ENCODE measurements at places on chromosomes 6 and 20.

DNA sequence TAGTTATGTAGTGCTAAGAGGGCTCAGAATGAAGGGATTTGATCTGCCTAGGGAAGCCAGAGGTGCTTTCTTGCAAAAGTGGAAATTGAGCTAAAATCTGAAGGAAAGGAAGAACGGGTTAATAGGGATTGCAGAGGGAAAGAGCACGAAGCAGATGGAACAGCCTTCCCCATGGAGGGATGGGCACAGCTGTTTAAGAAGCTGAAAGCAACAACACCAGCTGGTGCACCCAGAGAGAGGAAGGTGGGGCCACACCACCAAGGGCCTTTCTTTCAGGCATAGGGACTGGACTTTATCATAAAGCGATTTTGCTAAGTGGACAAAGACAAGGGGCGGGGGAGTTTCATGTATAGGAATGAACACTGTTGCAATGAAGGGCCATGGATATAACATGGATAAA is 65.8 kb upstream of the SNRPB2 start:
- DNase-seq, result no peak

GRCh38 chr6:129890164-129890563 is 29.0 kb upstream of the TMEM244 start:
- DNase-seq, result no peak

- DNase-seq, result no peak
These were observed 309.8 kb downstream of the HIVEP2 start for GRCh38 chr6:142635130-142635529.

DNA sequence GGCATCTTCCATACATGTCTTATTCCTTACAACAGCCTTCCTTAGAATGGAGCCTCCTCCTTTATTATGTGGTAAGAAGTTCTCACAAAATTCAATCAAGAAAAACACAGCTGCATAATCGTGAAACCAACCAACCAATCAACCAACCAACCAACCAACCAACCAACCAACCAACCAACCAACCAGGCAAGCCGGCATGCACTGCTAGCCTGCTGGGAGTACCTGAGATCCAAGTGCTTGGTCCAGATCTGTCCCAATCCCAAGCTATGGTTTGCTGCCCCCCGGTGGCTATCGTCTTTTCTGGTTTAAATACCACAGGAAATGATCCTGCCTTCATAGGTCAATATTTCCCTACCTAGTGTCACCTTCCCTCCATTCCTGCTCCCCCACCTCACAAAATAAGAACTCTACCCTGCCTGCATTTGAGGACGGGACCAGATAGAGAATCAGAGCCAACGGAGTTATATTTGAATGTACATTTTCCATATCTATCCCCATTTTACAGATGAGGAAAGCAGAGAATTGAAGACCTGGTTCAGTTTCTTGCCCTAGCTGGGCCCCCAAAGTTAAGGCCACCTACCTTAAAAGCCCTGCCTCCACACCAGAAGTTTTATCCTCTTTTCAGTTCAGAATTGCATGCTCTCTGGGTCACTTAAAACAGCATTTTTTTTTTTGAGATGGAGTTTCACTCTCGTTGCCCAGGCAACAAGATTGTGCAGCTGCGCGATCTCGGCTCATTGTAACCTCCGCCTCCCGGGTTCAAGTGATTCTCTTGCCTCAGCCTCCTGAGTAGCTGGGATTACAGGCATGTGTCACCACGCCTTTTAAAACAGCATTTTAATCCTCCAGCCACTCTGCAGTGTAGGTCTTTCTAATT is 27.1 kb downstream of the RAB44 start:
- DNase-seq, result peak; percentile 43

DNA sequence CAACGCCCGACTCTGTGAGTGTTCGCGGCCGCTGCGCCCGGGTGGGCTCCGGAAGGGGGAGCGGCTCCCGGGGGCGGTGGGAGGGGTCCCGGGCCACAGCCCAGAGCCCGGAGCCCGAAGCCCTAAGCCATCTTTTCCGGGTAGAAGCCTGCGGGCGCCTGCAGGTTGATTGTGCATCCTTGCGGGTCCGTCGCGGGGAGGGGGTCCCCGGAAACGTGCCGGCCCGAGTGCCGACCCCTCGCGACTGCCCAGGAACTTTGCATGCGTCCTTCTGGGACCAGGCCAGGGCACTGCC is 413 bp downstream of the PTPRA start:
- no peak for DNase-seq

- DNase-seq, result no peak
These were observed 91.0 kb upstream of the MCHR2 start for GRCh38 chr6:100084991-100085364.

- no peak for DNase-seq
These were observed 20.6 kb upstream of the SIRPA start for GRCh38 chr20:1874450-1875182.

GRCh38 chr6:71044753-71045152 is 87.9 kb upstream of the B3GAT2 start:
- DNase-seq, result no peak

DNA sequence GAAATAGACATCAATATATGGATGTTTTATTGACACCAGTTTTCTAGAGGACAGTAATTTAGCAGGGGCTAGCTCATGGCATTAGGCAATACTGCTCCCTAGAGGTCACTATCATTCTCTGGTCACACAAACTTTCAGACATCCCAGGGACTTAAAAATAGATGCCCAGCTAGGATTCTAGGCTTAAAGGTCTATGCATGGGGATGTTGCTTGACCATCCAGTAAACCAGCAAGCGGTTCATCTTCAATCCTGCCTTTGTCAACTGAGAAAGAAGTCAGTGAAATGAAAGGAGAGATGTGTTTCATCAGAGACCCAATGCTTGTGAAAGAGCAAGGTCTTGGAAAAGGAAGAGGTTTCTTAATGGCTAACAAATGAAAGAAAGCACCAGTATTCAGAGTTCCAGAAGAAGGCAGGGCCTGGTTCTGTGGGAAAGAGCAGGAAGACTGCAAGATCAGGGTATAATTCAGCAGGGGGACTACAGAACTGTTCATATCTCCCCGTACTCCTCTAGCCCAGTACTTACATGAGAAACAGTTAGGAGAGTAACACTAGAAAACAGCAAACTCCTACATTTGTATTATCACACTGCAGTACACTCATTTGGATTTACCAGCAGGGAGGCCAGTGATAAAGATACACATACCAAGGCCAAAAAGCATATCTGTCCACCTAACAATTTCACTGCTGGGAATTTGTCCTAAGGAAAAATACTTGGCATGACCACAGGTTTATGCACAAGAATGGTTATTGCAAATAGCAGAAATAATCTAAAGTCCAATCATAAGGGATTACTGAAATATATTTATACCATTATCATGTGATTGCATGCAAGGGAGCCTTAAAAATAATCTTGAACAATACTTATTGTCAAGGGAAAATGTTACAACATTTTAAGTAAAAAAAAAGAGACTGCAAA is 151.4 kb upstream of the LAMA2 start:
- DNase-seq, result no peak

GRCh38 chr6:149456311-149457021 is 28.3 kb downstream of the ZC3H12D start:
- no peak for DNase-seq

DNA sequence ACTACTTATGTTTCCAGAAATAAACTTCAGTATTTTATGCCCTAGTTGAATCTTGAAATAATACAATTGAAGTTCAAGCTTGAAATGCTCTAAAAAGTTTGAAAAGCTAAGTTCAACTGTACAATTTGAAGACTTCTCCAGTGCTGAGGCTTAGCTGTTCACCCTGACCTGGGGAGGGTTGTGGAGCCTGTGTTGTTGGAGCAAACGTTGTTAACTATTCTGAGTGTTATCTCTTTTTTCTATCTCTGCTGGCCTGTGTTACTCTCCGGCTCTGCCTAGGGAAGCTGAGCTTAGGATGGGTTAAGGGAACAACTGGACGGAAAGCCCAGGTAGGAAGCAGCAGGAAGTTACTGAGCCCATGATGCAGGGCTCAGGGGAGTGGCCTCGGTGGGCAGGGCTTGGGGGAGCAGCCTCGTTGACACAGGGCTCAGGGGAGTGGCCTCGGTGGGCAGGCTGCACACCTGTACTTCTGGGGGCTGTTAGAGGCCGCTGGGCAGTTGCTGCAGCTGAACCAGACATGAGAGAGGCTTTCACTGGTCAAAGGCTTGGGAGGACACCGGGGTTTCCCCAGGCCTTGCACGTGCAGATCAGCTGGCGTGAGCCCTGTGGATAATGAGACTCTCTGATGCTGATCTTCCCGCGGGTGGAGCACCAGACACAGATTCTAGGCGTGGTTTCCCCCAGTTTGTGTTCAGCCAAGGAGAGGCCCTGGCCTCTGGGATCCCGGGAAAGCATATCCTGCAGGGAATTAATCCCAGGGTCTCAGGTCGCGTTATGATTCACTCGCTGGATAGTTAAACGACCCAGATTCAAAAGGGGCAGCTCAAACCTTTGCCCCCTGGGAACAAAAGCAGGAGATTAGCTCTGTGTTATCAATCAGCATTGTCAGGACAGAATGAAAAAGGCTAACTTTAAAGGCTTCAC is 58.9 kb downstream of the ERMARD start:
- no peak for DNase-seq

DNA sequence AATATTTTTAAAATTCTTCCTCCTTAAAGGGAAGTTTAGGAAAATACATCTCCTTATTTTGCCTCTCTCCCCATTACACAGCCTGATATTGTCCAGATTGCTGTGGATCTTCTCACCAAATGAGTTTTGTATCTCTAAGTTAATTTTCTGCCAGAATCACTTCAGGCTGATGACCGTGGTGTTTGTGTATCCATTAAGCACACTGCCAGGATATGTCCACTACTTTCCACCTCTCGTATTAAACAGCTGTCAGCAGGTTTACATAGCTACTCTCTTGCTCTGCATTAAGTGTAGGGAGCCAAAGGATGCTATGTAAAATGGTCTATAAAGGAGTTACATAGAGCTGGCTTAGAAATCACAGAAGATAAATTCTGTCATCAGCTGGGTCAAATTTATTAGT is 201.1 kb downstream of the ZFAND3 start:
- DNase-seq, result no peak

GRCh38 chr6:51513891-51514747 is 573.3 kb downstream of the PKHD1 start:
- DNase-seq, result no peak

- DNase-seq, result no peak
These were observed at the start of gene DEFB113 for GRCh38 chr6:49969605-49970004. Gene DEFB113 (minus strand): TSS chr6:49969625. CDS start chr6:49969625, 0 bp downstream.

DNA sequence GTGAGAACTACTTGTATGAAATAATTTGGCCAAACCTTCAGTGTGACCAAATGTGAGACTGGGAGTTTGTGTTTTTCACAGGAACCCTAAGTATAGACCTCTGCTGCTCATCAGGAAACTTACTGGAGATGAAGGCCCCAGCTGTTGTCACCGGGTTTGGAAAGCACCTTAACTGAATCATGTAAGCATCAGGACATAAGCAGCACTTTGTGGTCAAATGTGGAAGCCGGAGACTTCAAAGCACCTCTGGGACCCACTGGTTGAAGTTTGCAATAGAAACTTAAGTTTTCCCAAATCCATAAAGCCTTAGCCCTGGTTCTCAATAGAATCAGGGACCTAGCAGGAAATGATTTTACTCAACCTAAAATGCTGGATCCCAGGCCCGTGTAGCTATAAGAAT is 14.3 kb downstream of the TTPAL start:
- DNase-seq, result no peak

DNA sequence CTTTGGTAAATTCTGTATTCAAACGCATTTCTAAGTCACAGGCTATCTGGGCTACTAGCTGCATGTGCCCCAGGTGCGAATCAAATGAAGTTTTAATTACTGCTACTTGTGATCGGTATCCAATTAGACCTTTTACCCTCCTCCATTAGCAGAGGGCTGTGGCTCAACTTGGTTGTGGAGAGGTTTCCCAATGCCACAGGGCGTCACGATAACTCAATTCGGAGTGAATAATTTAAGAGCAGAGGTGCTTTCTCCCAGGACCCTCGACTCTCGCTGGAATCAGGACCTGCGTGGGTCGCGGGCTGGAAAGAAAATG is 640 bp downstream of the SAYSD1 start:
- DNase-seq, result no peak
